AG04450 (cell line): ENCODE measurements at places on chromosomes 3 and 15. TPM values are rescaled to one million over a fixed set of nuclear protein-coding genes. Genes with fewer than 3 reads are reported as not detected.
A peak's percentile ranks its signal among the peaks of the same experiment; 100 is the strongest.

DNA sequence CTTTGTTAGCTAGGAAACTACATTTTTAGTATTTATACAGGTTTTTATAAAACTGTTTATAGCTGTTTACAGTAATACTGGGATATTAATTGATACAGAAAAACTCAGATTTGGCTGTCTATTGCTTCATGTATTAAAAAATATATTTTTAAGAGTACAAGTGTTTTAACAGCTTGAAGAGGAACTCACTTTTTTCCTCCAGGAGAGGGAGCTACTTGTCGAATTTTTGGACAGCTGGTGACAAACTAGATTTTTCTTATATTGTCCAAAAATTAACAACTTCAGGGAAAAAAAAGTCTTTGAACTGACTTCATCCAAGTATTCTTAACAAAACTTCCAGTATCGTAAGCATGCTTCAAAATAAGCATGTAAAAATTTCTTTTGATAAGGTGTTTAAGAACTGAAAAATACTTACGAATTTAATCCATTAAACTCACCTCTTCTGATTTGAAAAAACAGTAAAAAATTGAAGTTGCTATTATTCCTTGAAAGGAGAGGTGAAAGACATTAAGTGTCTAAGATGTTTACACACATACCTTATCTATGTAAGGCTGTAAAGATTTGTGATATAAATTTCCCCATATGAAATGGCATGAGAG lies 4.0 kb downstream of the DIPK2A start:
- DNase-seq: peak; percentile 50

- no peak for DNase-seq
Observed at GRCh38 chr3:102511639-102512038, 76.8 kb downstream of the ZPLD1 start.

DNA sequence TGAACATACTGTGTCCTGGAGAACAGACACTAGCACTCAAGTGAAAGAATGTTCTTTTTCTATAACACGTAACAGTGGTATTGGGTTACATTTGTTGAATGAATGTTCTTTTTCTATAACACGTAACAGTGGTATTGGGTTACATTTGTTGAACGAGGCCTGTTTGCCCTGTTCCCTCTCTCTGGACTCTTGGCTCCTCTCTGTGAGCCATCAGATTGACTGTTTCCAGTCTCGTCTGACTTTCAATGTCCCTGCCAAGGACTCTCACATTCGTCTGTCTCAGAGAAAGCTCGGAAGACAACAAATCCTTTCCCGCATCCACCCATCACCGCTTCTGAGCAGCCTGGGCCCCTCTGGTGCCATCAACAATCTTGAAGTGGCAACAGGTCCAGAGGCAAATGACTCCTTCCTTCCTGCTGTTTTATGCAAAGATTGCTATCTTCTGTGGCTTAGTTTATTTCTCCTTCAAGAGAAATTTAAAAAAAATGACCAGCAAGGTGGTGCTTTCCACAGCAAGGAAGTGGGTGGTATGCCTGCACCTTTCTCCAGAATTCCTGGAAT lies 8.0 kb downstream of the TMEM45A start:
- DNase-seq: no peak

- no peak for DNase-seq
Observed at GRCh38 chr3:195556390-195556789, 13.3 kb upstream of the PPP1R2 start.

DNA sequence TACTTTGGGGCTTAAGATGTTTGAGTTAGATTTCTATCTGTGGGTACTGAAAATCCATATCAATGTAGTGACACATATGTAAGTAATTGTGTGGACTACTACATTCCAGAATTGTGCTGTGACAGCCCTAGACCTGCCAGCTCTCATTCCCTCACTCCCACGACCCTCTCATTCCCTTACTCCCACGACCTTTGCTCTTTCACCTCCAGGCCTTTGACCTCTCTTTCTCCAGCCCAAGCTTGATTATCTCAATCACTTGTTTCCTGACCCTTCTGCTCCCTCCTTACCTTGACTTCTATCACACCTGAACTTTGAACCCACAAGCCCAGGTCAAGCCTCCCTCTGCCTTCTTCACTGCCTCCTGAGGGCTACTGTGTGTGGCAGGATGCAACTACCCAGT lies 3.6 kb upstream of the RUVBL1 start:
- DNase-seq: no peak

The MAP1A gene
- polyA plus RNA-seq: 48.5 and 52.9 TPM in 2 replicates

DNA sequence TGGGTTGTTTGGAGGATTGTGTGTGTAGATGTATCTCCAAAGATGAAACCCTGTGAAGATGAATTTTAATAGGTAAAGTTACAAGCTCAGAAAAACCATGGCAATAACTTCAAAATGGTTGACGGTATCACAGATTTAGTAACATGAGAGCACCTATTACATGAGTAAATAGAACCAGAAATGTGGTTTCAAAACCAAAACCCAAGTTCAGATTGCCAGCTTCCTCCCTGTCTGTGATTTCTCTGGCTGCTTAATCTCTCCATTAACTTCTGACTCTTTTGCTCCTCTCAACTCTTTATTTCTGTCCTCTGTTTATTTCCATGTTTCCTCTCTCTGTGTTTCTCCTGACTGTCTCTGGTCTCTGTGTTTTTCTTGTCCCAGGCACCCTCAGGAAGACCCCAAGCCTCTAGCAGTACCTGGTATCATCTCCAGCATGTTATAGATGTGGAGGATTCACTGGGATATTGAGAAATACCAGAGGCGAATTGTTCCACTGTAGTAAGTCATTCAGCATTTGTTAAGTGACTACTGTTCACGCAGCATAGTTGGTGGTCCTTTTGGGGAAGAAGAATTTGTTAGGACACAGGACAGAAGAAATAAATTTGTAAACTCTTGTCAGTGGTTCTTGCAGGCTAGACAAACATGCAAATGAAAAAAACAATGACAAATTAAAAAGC lies 138.8 kb downstream of the BBX start:
- no peak for DNase-seq

GRCh38 chr3:23576379-23576959 lies 229.3 kb upstream of the UBE2E1 start:
- DNase-seq: no peak

GRCh38 chr3:182892226-182892625 lies 88.1 kb downstream of the DCUN1D1 start:
- DNase-seq: no peak

GRCh38 chr15:57504599-57504940 lies 87.1 kb upstream of the MYZAP start:
- DNase-seq: no peak

- no peak for DNase-seq
Observed at GRCh38 chr15:35496585-35496984, 49.4 kb downstream of the DPH6 start.

GRCh38 chr3:180749322-180749721 lies 70.0 kb upstream of the CCDC39 start:
- DNase-seq: no peak

GRCh38 chr3:57755368-57755675 lies 787 bp upstream of the SLMAP start:
- DNase-seq: no peak

DNA sequence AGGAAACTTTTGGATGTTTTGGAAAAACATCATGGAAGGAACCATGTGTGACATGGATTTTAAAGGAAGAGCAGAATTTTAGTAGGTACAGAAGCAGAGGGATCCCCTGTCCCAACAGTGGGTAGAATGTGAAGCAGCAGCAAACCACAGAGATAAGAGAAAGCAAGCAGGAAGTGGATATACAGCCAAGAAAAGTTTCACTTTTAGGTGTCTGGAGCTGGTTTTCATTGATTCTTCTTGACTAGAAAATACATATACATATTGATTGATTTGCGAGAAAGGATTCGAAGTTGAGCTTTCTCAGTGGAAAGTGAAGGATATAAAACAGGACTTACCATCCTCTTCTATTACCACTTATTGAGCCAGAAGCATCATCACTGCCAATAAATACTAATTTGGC lies 133.5 kb downstream of the KCNMB2 start:
- no peak for DNase-seq

- peak; percentile 70 for DNase-seq
Observed at GRCh38 chr3:42179110-42179725, 86.8 kb downstream of the CCK start.

DNA sequence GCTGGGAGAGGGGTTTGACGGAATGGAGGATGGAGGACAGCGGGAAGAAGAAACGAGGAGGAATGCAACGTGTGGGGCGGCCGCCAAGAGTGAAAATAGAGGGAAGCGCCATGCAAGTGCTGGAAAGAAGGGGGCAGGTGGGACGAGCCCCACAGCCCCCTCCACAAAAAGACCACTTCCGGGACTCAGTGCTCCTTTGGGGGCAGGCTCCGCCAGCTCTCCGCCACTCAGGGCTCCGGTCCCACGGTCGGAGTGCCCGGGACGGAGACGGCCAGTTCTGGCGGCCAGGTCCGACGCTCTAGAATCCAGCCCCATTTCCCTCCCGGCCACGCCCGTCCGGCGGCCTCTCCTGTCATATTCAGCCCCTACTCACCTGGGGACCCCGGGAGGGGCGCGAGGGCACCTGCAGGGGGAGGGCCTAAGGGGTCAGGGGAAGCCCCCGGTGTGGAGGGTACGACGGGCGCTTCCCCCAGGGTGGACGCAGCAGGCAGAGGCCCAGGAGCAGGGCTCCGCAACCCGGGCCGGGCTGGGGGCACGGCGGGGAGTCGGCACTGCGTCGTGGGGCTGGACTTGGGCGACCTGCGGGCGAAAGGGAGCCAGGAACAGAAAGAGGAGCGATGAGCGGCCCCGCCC lies 25.5 kb upstream of the CSPG4 start:
- no peak for DNase-seq

The CHRNA7 gene
- polyA plus RNA-seq: 0.04 and 0.27 TPM in 2 replicates

GRCh38 chr3:197149528-197149927 lies 119.9 kb upstream of the MELTF start:
- DNase-seq: no peak

- DNase-seq: no peak
Observed at GRCh38 chr3:186182850-186183249, 74.0 kb upstream of the ETV5 start.

The ZNF660 gene
- polyA plus RNA-seq: 2.1 and 2.8 TPM in 2 replicates

The SCG5 gene
- polyA plus RNA-seq: 39.2 and 44.4 TPM in 2 replicates

GRCh38 chr3:27971600-27971999 lies 249.5 kb upstream of the EOMES start:
- no peak for DNase-seq

- no peak for DNase-seq
Observed at GRCh38 chr15:67884514-67885174, 44.8 kb upstream of the RNU6-1 start.

GRCh38 chr3:114714237-114714636 lies 420.4 kb downstream of the TIGIT start:
- DNase-seq: no peak

DNA sequence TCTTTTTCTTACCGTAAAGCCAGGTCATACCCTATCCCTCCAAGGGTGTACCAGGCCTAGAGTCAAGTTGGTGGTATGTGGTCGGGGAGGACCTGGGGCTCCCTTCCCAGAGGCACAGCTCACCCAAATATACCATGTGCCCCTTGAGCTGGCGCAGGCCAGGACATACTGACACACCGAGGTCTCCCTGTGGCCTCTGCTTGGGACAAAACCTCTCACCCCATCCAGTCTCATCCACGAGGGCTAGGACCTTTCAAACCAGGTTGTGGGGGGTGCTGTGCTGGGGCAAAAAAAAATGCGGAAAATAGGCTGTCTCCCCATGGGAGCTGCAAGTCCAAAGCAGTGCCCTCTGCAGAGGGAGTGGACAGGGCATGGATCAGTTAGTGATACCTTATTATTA lies 22.8 kb downstream of the PTH1R start:
- no peak for DNase-seq

- DNase-seq: no peak
Observed at GRCh38 chr3:139280027-139280671, 63.7 kb upstream of the MRPS22 start.

The SUSD5 gene
- 1.8 TPM in 2 replicates for polyA plus RNA-seq

GRCh38 chr3:143207338-143207961 lies 87.9 kb downstream of the CHST2 start:
- peak; percentile 32 for DNase-seq

DNA sequence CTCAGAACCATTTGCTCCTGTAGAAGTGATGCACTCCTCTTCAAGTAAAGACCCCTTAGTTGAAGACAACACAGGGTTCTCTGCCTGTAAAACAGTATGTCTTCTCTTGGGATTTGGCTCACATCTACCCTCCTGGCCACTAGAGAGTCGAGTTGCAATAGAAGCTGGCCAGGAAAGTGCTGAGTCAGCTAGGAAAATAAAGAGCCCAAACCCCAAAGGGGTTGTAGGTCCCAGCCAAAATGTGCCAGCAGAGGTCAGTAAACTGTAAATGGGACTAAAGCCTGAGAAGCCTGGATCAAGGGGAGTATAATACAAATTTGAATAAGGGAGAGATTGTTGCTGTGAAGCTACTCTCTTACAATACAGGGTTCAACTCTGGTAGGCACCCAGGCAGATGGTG lies 37.2 kb upstream of the THBS1 start:
- DNase-seq: no peak

DNA sequence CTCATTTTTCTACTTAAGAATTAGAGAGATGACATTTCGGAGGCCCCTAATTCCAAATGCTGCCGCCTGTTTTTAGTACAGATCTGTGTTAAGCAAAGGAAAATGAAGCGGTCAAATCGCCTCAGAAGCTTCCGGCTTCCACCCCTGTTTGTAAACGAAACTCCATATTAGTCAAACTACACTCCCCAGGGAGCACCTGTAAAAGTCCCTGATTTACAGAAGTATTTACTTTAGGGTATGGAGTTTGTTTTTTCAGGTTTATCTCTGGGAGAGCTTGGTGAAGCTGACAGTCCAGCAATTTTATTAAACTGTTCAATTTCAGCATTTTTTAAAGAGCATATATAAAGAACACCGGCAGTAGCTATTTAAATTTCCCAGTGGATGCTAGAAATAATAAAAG lies 319.8 kb downstream of the FHIT start:
- DNase-seq: no peak

DNA sequence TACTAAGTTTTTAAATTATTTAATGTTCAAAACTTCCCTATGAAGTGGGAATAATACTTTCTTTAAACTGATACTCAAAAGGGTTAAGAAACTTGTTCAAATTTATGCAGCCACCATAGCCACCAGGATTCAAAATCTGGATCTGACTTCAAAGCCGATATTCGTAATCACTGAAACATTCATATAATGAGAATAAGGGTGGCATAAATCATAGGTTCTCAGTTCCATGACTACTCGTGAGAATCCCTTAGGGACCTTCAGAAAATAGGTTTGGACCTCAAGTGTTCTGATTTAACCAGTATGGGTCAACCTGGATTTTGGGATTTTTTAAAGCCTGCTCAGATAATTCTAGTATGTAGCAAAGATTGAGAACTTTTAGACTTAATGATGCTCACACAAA lies 160.6 kb downstream of the RBMS3 start:
- no peak for DNase-seq

DNA sequence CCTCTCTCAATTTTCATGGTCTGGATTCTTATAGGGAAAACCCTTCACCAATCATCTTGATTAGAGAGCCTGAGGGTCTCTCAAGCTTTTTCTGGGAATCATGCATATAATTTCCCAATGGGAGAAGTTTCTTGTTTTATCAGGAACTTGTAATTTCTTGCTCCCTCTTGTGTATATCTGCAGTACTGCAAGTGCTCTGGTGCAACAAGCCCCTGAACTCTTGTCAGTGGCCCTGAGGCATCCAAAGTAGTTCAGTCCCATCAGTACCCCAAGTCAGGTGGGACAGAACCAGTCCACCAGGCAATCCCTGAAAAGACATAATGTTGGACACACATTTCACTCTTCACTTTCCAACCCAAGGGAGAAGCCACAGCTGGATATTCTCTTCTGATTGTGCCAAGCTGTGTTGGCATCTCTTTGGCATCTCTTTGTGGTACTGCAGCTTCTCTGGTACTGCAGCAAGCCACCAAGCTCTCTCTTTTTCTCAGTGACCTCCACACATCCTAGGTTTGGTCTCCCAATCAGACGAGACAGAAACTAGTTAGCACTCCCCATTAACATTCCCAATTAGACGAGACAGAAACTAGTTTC lies 214.5 kb downstream of the ZIC4 start:
- peak; percentile 61 for DNase-seq
